ENCODE measurements at places on chromosomes 13 and 19. TPM values are rescaled to one million over a fixed set of nuclear protein-coding genes. Genes with fewer than 3 reads are reported as not detected.

DNA sequence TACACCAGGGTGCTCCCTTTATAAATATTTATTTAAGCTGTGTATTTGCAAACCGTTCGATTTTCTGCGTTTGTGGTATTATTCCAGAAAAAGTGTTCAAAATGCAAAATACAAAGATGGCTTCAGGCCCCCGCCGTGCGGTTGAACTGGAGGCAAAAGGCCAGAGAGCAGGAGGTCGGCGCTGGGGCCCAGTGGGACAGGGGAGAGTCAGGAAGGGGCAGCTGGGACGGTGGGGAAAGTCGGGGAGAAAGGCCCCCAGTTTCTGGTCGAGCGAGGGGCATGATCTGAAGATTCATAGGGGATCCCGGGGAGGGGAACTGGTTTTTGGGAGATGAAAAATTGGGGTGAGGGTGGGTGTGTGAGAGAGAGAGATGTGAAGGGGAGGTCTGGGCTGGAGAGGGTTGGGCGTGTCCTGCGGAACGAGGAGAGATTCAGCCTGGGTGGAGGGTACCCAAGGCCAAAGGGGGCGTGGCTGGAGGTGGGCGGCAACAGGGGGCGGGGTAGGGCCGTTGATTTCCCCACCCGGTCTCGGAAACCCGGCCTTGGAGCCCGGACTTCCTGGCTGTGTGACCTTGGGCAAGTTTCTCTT, 678 bp downstream of the ISOC2 start:
- DNase-seq: peak; percentile 70

- DNase-seq: no peak
These were observed 12.6 kb upstream of the UGGT2 start for GRCh38 chr13:96065849-96066248.

The GALP gene
- not detected for total RNA-seq

GRCh38 chr13:41188584-41188983, 5.8 kb downstream of the KBTBD7 start:
- DNase-seq: no peak

DNA sequence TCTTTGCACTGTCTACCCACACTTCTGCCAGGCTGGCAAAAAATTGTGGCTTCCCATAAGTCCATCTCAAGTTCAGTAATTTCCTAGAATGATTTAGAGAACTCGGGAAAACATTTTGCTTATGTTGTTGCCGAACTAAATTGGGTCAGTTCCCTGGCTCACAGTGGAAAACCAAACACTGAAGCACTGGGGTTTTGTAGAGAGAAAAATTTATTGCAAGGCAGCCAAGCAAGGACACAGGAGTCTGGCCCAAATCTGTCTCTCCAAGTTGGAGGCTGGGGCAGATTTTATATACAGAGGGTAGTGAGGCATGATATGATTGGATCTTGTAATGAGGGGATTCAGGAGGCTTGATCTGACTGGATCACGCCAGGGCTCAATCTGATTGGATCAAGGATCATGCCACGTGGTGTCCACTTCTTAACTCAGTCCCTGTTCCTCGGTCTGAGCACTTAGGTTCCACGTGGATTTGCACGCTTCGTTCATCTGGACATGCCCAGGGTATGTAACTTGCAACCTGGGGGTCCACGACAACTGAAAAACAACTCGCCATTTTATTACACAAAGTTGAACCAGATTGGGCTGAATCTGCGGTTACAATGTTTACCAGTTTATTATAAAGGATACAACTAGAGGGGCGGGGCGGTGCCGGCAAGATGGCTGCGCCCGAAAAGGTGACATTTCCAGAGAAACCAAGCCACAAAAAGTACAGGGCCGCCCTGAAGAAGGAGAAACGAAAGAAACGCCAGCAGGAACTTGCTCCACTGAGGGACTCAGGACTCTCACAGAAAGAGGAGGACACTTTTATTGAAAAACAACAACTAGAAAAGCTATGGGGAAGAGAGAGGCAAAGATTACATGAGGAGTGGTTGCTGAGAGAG, 7.3 kb downstream of the CD209 start:
- no peak for DNase-seq

All from lower lobe of right lung (tissue), 2 donors.